ENCODE measurements at places on chromosomes 5 and 9.
A peak's percentile ranks its signal among the peaks of the same experiment; 100 is the strongest.

DNA sequence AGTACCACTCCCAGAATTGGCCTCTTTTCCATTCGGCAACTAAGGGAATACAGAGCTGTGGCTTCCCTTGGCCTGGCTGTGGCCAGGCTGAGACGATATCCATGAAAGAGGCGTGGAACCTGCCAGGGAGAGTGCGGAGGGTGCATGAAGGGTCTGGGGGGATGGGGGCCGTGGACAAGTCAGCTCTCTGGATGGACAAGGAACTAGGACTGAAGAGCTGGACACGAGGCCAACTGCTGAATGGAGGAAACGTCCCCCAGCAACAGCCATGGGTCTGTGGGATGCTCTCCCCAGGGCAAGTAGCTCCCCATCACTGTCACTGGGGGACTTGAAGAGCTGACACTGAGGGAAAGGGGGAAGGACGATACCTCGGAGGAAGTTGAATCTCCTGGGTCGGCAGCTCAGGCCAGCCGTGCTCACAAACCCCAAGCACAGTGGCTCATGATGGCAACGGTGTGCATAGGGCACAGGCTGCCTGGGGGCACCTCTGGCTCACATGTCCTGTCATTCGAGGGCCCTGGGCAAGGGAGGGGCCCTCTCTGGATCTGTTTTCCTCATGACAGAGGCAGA is 4.1 kb upstream of the OLFM1 start:
- no peak for DNase-seq

DNA sequence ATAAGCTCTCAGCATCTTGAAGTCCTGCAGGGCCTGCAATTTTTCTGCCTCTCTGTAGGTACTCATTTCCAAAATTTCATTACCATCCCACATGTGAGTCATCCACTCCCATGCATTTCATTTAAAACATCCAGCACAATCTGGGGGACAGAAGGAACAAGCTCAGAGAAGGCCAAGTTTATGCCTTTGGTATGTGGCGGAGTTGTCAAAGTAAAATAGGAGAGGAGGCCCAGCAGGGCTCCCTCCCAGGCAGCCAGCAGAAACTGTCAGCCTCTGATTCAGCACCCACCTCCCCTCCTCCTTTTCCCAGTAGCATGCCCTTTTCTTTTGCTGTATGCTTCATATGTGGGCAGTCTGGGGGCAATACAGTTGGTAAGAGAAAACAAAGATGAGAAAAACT is 126.4 kb upstream of the ZNF366 start:
- no peak for DNase-seq

DNA sequence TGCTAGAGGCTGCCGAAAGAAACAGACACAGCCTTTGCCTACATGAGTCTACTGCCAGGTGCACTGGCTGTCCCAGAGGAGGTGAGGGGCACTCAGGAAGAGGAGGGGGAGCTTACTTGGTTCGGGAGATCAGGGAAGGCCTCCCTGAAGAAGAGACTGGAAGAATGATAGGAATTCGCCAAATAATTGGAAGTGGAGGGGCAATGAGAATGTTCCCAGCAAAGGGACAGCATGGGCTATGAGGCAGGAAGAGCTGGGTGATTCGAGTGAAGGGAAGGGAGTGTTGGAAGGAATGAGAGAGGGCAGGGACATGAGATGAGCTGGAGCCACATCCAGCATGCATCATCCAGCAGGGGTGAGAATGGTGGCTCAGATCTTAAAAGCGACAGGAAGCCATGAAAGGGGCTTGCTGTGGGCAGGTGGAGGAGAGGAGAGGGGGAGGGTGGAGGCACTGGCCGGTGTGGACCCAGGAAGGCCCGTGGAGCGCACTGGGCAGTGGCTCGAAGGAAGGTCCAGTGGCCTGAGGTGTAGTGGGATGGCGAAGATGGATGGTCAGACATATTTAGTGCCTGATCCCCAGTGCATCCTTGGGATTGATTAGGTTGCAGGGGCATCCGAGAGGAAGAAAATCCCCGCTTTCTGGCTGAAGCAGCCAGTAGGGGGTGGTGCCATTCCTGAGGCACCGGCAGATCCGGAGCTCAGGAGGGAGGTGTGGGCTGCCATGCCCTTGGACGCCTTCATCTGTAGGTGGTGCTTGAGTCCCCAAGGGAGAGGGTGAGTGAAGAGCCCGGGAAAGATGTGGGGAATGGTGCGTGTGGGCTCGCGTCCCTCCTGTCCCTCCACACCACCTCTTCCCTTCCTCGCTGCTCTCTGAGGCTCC is 53.5 kb upstream of the GARNL3 start:
- no peak for DNase-seq

- no peak for DNase-seq
These were observed 353.1 kb upstream of the IRX2 start for GRCh38 chr5:3104429-3105060.

- DNase-seq: peak; percentile 22
These were observed at the start of gene CFAP90 for GRCh38 chr5:7850395-7851239. Gene CFAP90 (minus strand): TSS chr5:7851133. CDS start chr5:7851021, 112 bp downstream.

- DNase-seq: no peak
These were observed 9.0 kb downstream of the FOCAD start for GRCh38 chr9:20693068-20693467.

GRCh38 chr5:16970826-16971225 is 34.7 kb upstream of the MYO10 start:
- no peak for DNase-seq

DNA sequence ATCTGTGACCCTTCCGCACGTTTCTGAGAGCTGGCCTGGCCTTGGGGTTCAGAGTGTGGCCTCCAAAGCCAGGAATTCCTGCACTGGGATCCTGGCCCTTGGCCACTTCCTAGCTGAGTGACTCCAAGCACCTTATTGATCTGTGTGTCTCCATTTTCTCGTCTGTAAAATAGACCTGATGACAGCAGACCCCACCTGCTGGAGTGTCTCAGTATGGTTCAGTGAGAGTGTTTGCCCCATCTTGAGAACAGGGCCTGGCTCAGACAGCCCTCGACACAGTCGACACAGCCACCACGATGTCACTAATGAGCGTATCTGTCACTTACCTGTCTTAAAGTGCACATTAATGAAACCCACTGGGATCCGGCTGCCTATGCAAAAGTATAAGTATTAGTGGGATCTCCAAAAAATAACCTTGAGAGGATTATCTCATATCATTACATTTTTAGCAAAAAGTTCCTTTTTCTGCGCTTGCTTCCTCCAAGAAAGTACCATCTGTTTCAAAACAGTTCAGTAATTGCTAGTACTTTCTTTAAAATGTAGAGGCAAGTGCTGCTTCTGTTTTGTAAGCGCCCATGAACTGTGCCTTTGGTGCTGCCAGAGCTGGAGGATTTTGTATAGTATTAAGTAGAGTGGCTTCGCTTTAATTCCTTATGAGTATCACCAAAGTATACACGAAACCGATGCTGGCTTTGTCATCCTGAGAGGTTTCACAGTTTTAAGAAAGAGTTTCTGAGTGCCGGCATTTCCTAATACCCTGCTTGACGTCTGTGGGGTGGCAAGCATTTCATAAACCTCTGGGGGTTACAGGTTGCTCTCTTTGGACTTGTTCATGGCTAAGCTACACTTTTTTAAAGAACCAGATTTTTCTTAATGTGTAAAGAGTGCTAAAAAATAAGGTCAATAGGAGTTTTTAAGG is 31.7 kb downstream of the UBE2QL1 start:
- DNase-seq: no peak

- DNase-seq: no peak
These were observed 10.4 kb downstream of the TEX48 start for GRCh38 chr9:114671605-114672004.

- no peak for DNase-seq
These were observed 2229.2 kb upstream of the C9orf72 start for GRCh38 chr9:29802454-29802853.

GRCh38 chr5:9209846-9210492 is 335.9 kb downstream of the SEMA5A start:
- DNase-seq: no peak

GRCh38 chr5:151202381-151203139 is 21.3 kb downstream of the CCDC69 start:
- DNase-seq: no peak

GRCh38 chr9:78031893-78032729 is 500 bp upstream of the GNAQ start:
- peak; percentile 52 for DNase-seq

- peak; percentile 74 for DNase-seq
These were observed 613 bp downstream of the ZBTB5 start for GRCh38 chr9:37464426-37465248.

GRCh38 chr5:113061846-113062780 is 85.5 kb downstream of the DCP2 start:
- DNase-seq: no peak

GRCh38 chr5:1366514-1366913 is 21.6 kb upstream of the CLPTM1L start:
- no peak for DNase-seq

GRCh38 chr5:141785135-141785534 is 93.1 kb downstream of the PCDH1 start:
- no peak for DNase-seq

- DNase-seq: no peak
These were observed 286.7 kb upstream of the ZNF462 start for GRCh38 chr9:106576232-106576760.

DNA sequence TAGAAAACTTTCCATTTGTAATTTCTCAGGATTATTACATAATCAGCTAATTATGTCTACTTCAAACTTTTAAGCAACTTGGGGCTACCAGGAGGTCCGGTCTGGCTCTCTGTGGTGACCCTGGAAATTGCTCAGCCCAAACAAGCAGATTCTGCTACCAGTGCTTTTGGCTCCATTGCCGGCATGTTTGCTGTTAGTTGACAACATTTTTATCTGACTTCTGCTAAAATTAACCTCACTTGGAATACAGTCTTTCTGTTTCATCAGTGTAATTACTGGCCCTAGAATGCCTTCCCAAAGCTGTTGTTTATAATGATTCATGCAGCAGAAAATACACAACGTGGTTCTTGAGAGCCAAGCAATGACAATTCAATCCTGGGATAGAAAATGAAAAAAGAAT is 38.5 kb upstream of the FAM81B start:
- no peak for DNase-seq

- no peak for DNase-seq
These were observed 154.2 kb downstream of the ESM1 start for GRCh38 chr5:54831233-54831632.

DNA sequence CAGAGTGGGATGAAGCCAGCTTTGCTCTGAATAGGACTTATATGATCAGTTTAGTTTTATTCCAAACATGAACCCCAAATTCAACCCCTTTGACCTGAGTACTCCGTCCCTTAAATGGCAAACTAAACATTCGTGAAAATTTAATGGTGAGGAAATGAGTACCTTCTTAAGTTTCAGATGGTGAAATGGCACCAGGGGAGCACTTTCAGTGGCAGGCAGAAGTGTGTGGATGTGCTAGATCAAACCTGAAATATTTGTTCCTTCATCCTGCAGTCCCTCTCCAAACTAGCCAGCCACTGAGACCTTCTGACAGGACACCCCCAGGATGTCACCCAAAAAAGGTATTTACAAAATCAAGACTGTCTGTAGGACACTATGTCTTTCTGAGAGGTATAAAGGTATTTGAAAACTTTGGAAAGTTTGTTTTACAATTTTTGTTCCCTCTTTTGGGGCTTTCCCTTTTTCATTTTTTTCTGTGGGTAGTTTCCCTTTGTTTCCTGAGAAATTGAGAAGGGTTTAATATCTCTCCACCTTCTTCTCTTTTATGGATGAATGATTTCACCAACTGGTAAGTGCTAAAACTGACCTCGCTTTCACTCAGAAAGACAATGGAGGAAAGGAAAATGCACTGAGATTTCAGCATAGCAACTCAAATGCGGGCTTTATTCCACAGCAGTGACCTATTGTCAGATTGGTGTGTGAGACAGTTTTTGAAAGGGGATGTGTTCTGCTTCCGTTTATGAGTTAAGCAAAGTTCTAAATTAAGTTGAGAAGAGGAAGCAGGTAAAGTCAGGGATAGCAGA is 127.1 kb downstream of the TMC1 start:
- no peak for DNase-seq

GRCh38 chr9:69554945-69555344 is 117.2 kb downstream of the APBA1 start:
- DNase-seq: no peak

DNA sequence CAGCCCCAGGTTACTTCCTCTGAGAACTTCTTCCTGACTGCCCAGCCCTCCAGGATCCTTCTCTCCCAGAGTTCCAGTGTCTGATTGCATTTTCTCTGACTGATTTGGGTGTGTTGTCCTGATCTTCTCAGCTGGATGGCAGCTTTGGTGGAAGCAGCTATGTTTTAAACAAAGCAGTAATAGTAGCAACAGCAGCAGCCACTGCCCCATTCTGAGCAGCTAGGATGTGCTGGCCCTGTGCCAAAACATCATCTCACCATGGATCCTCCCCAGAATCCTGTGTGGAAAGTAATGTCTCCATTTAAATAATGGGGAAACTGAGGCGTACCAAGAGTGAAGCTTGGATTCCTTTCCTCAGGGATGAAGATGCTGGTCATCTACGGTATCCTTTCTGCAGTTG is 46.4 kb upstream of the PSD2 start:
- no peak for DNase-seq

DNA sequence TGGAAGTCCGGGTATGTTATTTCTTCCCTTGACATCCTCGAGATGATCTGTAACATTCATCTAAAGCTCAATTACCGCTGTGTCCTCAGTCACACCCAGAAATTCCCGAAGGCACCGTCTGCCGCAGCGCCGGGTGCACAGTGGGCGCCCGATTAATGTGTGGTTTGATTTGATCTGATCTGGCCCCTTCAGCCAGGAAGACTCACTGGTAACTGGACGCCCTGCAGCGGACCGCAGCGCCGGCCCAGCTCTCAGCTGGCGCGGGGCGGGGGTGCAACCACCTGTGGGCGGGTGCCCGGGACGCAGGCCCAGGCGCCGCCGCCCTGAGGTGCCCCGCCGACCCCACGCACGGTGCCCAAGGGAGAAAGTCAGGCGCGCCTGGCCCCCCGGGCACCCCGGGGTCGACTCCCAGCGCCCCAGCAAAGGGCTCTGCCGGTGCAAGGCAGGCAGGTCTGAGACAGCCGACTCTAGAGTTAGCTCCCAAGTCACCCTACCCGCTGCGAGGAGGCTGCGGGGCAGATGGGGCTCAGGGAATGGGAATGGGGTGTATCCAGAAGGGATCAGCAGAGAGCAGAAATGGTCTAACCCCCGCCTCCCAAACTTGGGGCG is 1.7 kb downstream of the EPB41L4B start:
- no peak for DNase-seq

Data from activated T-cell treated with anti-CD3 and anti-CD28 coated beads for 1 hour (primary cell).